ENCODE measurements at places on chromosomes 11 and 22.

GRCh38 chr11:14626650-14627049, 17.0 kb upstream of the PDE3B start:
- DNase-seq, result no peak

- DNase-seq, result no peak
Observed at GRCh38 chr11:8067567-8067928, 13.5 kb upstream of the TUB start.

- peak; percentile 25 for DNase-seq
Observed at GRCh38 chr11:119843877-119844276, 114.9 kb upstream of the NECTIN1 start.

DNA sequence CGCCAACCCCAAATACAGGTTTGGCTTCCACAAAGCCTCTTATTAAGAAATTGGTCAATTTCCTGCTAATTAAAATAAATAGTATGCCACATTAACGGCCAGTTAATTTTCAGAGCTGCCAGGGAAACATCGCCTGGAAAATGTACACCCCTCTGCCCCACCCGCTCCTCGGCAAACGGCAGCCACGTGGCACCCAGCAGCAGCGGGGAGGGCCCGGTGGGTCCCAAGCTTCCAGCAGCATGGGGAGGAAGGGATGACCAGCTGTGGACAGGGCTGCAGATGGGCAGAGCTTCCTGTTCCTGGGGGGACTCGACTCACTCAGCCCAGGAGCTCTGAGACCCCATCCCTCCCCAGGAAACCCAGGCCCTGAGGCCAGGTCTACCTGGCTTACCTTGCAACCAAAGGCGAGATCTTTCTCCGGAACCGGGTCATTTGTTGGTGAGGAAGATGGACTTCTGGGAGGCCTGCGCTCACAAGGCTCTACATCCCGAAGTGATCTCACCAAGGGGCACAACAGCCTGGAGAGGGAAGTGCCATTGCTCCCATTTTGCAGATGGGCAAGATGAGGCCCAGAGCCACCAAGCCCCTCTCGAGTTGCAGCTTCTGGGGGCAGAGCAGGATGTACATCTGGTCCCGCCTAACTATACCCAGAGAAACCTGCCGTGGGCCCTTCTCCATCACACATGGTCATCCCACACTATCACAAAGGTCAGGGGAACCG, 68.3 kb downstream of the IGLL1 start:
- DNase-seq, result no peak

GRCh38 chr11:43418197-43418596, 59.5 kb downstream of the TTC17 start:
- DNase-seq, result no peak
